ENCODE measurements at places on chromosomes 12 and 14.

DNA sequence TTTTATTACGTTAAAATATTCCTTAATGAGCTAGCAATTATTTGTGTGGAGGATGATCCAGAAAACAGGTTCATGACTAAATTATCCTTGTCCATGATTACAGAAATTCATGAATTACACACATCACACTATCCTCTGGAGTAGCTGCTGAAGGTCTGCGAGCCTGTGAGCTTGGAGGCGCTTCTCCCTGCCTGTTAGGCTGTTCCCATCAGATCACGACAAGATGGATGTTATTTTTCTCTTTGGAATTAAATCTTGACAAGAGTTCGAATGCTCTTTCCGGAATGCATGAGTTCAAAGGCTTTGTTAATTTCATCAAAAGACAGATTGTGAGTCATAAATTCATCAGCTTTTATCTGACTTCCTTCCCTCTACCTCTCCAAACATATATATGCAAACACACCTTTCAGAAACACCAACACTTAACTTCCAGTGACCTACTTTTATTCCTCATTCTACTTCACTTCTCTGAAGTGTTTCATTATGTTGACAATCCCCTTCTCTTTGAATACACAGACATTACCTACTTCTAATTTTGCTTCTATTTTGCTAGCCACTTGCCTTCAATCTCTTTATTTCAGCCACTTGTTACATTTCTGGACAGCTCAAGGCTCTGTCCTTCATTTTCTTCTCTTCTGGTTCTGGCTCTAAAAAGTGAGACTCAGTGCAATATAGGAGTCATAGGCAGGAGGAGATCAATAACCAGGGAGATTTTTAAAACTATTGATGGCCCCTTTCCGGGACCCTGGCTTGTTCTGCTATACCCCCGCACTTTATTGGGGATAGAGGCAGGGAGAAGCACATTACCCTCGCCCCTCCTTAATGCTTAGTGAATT lies 274.6 kb downstream of the BTG1 start:
- no peak for DNase-seq

- DNase-seq, result no peak
Observed at GRCh38 chr14:92676403-92677086, 71.9 kb downstream of the LGMN start.

GRCh38 chr12:57476162-57476992 lies 3.3 kb downstream of the ARHGAP9 start:
- DNase-seq, result peak; percentile 86

DNA sequence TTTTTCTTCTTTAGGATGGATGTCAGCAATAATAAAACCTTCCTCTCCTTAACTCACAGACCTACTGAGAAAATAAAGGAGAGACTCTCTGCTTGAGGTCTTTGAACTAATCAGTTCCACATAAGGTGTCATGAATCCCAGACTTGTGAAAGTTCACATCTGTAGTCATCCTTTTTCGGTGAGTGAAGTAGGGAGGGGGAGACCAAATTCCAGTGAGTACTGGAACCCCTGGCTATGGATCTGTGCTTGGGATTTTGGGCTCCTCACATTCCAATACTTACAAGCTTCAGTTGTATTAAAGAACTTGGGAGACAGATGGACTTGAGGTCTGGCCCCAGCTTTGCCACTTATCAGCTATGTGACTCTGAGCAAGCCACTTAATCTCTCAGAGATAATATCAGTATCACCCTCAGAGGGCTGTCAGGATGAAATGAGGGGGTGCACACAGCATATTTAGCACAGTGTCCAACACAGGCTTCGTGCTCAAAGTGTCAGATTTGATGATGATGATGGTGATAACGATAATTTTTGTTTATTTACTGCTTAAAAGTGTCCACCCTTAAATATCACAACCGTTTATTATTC lies 34.8 kb upstream of the APPL2 start:
- no peak for DNase-seq

DNA sequence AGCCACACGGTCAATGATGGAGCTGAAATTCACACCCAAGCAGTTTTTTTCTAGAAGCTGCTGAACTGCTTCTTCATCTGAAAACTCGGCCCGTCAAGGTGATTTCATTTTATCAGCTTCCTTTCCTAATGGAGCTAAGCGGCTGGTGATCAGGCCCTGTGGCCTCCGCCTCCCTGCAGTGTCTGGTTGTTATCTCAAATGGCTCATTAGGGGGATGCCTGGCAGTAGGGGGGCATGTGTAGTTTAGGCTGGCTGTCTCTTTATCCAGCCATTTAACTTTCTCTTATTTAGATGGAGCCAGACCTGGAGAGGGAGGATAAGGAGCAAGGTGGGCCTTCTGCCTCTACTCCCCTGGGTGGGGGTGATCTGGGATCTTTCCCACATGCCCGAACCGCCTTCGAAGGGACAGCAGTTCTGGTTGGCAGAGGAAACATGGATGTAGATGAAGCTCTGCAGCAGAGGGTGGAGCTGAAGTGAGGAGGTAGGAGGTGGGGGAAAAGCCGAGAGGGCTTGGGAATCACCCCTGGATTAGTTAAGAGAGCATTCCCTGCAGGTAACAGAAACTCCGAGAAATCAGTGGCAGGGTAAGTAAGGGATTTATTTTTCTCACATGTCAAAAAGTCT lies 64.4 kb downstream of the TGFB3 start:
- no peak for DNase-seq

GRCh38 chr14:92916201-92916600 lies 6.7 kb upstream of the CHGA start:
- DNase-seq, result no peak

DNA sequence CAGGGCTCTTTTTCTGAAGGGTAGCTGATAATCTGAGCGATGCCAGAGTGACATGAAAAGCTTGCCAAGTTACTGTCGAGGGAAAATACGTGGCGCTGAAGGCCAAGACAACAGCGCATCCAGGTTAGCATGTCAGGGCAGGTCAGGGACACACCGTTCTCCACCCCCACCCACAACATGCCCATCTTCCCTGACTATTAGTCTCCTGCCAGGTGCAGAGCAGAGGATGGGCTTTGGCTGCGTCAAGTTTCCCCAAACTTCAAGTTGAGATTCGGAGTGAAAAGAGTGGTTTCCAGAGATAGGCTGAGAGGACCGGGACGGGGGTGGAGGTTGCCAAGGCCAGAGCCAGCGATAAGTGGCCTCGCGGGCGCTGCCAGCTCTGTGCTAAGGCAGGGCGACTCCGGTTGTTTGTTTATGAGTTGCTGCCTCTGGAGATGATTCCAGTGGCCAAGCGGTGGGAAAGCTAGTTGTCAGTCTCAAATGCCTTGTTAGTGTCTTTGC lies 1.7 kb downstream of the TRHDE start:
- no peak for DNase-seq

- peak; percentile 92 for DNase-seq
Observed at GRCh38 chr14:59189091-59189785, 771 bp downstream of the DAAM1 start.

GRCh38 chr14:76537906-76538647 lies 162.1 kb downstream of the ESRRB start:
- DNase-seq, result no peak

DNA sequence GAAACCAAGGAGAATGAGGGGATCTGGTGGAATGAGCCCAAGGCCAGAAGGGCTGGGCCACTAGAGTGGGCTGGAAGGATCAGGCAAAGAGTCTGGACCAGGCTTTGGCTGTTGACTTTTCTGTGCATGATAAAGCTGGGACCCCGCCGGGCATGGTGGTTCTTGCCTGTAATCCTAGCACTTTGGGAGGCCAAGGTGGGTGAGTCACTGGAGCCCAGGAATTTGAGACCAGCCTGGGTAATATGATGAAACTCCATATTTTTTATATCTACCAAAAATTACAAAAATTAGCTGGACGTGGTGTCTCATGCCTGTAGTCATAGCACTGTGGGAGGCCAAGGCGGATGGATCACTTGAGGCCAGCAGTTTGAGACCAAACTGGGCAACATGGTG lies 393 bp upstream of the KLHL33 start:
- DNase-seq, result no peak

DNA sequence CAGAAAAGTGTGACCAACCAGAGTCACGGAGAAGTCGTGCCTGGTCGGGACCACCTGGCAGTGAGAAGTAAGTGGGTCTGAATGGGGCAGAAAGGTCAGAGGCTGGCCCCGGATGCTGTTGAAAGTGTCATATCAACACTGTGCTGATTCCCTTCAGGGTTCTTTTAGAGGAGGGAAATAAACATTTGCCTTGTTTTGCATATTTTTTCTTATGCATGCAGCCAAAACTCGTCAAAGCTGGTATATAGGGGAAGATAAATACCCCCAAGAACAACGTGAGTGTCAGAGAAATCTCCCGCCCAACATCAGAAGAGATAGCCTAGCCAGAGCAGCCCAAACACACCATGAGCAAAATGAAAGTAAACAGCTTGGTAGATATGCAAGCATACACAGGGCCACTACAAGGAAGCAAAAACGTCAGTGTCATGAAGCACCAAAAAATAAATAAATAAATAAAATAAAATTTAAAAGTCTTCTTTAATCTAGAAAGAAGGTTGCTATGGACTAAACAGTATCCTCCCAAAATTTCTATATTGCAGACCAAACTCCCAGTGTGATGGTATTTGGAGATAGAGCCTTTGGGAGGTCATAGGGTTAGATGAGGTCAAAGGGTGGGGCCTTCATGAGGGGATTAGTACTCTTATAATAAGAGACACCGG lies 22.1 kb downstream of the EIF5 start:
- no peak for DNase-seq

DNA sequence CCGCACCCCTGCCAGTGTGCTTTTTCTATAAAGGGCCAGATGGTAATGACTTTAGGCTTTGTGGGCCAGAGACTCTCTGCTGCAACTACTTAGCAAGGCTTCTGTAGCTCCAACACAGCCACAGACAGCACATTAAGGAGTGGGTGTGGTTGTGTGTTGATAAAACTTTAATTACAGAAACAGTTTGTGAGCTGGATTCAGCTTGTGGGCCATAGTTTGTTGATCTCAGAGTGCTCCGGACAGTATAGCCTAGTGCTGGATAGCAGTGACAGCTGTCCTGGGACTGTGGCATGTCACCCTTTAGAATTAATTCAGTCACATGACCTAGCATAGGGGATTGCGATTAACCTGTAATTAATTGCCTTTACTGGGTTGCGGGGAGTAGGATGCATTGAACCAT lies 109.7 kb downstream of the ZNF664 start:
- DNase-seq, result no peak

GRCh38 chr12:118827047-118827446 lies 154.3 kb upstream of the SRRM4 start:
- DNase-seq, result no peak

- no peak for DNase-seq
Observed at GRCh38 chr14:51805541-51805940, 54.9 kb upstream of the GNG2 start.

GRCh38 chr12:124347335-124347734 lies 52.4 kb downstream of the RFLNA start:
- DNase-seq, result no peak

DNA sequence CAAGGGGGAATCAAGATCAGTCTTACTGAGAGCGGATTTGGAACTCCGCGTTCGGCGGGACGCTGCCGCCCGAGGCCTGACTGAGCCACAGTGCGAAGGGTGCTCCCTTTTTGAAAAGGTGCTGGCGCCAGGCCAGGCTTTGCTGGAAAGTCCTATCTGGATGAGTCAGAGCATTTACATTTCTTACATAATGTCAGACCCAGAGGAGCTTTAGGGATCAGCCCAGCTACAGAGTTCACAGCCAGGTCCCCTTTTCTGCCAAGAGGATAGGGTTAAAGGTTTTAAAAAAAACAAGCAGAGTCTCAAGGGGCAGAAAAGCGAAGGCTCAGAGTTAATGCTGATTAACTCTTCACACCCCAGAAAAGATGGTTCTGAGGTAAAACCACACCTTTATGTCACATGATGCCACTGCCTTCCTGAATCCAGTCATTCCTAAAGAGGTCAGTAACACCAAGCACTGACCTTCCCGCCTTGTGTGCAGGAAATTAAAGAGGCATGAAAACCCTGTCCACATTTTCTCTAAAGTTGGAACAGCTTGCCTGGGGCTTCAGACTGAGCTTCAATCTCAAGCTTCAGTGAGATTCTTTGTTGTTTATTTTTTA lies 11.7 kb upstream of the FBXL14 start:
- DNase-seq, result peak; percentile 95

DNA sequence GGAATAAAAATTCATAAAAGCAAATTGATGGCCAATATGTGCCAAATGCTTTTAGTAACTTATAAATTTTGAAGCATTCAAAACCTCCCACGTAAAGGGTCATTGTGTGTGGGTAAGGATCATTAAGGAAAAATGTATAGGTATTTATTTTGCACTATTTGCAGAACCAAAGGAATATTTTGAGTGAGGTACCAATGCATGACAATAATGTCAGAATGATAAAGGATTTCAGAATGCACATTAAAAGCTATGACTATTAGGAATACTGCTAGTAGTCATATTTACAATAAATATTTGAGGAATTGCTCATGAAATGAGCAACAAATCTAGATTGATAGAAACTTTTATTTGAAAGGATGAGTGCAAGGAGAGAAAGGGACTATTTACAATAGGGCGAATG lies 932.8 kb downstream of the SLC6A15 start:
- no peak for DNase-seq

- no peak for DNase-seq
Observed at GRCh38 chr14:77044783-77045237, 16.3 kb upstream of the IRF2BPL start.

GRCh38 chr14:104891664-104892530 lies 26.8 kb downstream of the CEP170B start:
- peak; percentile 74 for DNase-seq

DNA sequence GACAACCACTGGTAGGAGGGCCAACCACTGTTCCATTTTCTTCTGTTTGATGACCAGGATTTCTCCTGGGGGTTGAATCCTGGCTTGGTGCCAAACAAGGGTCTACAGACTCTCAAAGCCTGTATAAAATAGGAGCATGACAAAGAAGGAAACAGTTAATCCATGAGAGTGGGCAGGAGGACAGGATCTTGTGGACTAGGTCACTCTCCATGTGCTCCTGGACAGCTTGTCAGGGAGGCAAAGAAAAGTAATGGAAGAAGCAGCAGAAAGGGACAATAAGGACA lies 243.7 kb downstream of the AKAP6 start:
- no peak for DNase-seq

DNA sequence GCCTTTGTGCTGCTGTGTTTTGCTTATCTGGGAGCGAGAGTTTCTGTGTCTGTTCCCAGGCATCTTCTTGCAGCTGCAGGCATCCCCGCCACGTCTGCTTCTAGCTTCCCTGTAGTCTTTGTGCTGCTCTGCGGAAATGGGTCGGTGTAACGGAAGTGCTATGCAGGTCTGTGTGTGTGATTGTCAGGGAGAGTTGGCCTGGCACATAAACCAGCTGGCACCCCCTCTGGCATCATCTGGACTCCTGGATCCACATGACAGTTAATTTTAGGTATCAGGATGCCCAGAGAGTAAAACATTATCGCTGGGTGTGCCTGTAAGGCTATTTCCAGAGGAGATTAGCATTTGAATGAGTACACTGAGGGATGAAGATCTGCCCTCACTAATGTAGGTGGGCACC lies 9.4 kb upstream of the OASL start:
- DNase-seq, result no peak

GRCh38 chr12:103801709-103802585 lies 39.1 kb downstream of the NT5DC3 start:
- no peak for DNase-seq

- no peak for DNase-seq
Observed at GRCh38 chr12:25189656-25190055, 5.3 kb downstream of the DNAI7 start.

GRCh38 chr12:67966560-67966959 lies 22.7 kb upstream of the IFNG-AS1 start:
- no peak for DNase-seq
